ENCODE measurements at places on chromosomes 12 and 14.

DNA sequence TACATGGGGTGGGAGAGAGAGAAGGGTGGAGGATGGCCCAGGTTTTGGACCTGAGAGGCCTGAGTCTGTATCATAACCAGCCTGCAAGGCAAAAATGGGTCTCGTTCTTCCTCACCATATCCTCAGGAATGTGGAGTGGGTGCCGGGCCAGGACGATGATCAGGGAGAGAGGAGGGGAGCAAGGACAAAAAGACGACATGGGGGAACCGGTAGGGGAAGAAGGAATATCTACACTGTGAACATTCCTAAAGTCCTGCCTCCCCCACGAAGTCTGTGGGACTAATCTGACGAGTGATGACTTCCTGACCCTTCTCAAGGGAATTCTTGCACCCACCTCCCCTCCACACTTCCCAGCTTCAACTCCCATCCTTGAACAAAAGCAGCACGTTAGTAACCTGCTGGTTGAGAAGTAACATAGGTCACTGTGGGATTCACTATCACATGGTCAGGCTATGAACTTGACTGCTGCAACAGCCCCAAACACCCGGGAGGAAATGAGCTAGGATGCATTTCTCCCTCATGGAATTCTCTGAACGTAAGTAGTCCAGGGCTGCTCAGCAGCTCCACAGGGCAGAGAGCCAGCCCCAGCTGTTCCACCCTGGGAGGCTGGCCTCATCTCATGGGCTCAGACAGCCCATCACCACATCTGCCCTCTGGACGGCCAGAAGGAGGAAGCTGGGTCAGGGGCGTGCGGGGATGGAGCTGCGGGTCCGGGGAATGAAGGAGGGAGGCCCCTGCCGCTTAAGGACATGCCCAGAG is 36.8 kb upstream of the VWF start:
- DNase-seq: no peak

- no peak for DNase-seq
These were observed 11.3 kb downstream of the PPP2R5C start for GRCh38 chr14:101772770-101773169.

DNA sequence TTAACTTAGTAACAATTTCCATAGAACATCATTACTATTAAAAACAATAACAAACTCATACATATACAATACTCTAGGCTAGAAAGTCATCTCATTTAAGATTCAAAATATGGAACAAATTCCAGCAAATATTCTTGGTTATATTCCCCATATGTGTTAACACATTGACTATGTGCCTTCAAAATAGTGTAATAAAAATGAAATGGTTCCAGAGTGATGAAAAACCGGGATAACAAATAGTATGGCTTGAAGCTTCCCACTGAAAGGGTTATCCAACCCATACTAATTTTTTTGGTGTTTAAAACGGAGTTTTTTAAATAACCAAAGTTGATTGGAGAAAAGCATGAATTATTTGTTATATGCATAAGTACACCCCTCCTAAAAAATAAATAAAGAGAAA is 5.3 kb downstream of the LRIG3 start:
- DNase-seq: no peak

GRCh38 chr12:53067993-53068770 is 11.0 kb downstream of the SPRYD3 start:
- DNase-seq: peak; percentile 1
